Karpas-422 (cell line): ENCODE measurements at places on chromosomes 7 and 10.
A peak's percentile ranks its signal among the peaks of the same experiment; 100 is the strongest.

GRCh38 chr10:12484941-12485805 lies 135.8 kb downstream of the CAMK1D start:
- DNase-seq: peak; percentile 43

GRCh38 chr10:118835682-118836326 lies 81.0 kb upstream of the CACUL1 start:
- DNase-seq: no peak

GRCh38 chr7:39248041-39248691 lies 270.5 kb downstream of the POU6F2 start:
- DNase-seq: no peak

- DNase-seq: no peak
These were observed 30.0 kb upstream of the LANCL2 start for GRCh38 chr7:55335151-55335550.

DNA sequence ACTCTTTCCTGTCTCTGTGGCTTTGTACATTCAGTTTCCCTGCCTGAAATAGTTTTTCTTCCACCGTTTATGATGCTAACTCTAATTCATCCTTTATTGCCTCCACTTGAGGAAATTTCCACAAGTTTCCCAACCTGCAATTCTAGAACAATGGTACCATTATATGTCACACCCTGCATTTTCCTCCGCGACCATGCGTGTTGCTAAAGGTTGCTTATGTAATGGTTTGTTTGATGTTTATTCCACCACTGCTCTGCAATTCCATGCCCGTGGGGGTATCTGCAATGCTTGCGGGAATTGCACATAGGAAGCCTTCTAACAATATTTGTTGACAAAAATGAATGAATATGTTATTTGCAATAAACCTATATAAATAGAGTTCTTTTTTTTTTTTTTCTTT lies 69.5 kb upstream of the ST8SIA6 start:
- DNase-seq: no peak

GRCh38 chr7:94276795-94277194 lies 117.9 kb upstream of the COL1A2 start:
- DNase-seq: peak; percentile 44

GRCh38 chr7:98993024-98993897 lies 114.9 kb downstream of the TRRAP start:
- DNase-seq: no peak

DNA sequence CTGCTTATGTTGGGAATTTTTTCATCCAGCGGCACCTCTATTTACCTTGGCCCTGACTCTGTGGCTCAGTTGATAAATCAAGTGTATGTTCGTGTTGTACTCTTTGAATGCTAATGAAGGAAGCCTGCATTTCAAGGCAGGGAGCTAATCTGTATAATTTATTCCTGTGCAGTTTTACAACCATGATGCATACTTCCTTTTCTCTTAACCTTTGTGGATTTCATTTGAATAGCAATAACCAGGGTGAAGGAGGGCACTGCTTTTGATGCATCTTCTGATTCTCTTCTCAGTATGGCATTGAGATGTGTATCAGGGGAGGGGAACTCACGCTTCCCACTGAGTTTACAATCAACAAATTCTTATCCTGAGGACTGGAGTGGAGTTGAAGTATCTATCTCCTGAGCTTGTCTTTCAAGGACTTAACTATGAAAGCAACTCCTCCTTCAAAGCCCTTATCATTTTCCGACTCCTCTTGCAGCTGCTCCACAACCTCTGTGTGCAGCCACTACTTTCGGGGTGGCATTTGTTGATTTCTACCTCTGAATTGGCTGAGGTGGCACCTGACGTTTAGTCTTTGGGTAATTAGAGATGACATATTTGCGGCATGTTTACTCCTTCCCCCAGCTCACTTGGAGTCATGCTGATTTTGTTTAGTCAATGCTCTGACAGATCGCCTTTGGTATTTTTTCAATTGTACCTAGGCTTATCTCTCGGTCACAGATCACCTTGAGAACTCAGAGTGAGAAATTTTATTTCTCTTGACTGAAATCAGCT lies 275.2 kb downstream of the PHTF2 start:
- DNase-seq: no peak

DNA sequence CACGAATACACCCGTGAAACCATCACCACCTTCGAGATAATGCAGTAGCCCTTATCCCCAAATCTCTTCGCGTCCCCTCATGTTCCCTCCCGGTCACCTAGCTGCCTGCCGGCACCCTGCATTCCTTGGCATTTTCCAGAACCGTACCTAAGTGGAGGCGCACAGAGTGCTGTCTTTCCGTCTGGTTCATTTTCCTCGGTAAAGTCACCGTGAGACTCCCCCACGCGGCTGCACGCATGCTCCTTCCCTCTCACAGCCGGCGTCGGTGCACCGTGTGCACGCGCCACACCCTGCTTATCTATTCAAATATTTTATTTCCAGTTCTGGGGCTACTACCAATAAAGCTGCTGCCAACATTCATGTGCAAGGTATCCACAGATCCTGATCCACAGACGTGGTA lies 65.5 kb upstream of the NKX6-2 start:
- no peak for DNase-seq

GRCh38 chr10:128843972-128844371 lies 623.1 kb upstream of the MGMT start:
- peak; percentile 55 for DNase-seq

DNA sequence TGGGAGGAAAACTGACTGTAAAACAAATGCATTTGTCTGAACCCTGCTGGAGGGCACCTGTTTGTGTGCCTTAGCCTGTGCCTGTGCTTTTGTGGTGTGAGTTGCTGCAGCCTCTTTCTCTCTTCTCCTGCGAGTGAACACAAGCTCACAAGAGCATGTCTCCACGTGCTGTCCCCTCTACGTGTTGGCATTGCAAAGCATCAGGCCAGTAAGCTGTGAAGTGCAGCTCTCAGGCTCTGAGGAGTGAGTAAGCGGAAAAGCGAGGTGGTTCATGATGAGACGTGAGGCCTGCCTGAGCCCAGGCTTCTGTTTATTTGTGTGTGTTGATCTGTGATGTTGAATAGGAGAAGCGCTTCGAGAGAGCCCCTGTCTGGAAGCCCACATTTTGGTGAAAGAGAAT lies 85.6 kb upstream of the PDCD4 start:
- no peak for DNase-seq

DNA sequence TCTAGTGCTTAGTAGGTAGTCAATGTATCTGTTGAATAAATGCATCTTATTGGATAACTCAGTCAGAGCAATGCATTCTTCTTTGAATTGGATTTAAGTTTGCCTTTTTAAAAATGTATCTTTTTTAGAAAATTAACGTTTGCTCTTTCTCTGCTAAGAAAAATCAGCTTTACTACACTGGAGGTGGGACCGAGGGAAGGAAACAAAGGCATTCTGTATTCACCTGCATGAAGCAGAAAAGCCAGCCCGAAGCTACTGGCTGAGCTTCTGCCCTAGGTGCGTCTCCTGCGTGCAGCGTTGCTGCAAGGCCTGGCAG lies 22.2 kb upstream of the ITGB1 start:
- no peak for DNase-seq

GRCh38 chr10:126196281-126196680 lies 192.0 kb downstream of the ADAM12 start:
- no peak for DNase-seq

GRCh38 chr10:97865488-97865887 lies 15.8 kb downstream of the GOLGA7B start:
- DNase-seq: no peak

- peak; percentile 81 for DNase-seq
These were observed 44.6 kb upstream of the RSBN1L start for GRCh38 chr7:77651575-77652162.

- DNase-seq: no peak
These were observed 28.0 kb downstream of the ABLIM1 start for GRCh38 chr10:114629824-114630730.
